ENCODE measurements at places on chromosomes 6 and 20.

- DNase-seq = no peak
Observed at GRCh38 chr6:15442467-15442866, 196.6 kb downstream of the JARID2 start.

DNA sequence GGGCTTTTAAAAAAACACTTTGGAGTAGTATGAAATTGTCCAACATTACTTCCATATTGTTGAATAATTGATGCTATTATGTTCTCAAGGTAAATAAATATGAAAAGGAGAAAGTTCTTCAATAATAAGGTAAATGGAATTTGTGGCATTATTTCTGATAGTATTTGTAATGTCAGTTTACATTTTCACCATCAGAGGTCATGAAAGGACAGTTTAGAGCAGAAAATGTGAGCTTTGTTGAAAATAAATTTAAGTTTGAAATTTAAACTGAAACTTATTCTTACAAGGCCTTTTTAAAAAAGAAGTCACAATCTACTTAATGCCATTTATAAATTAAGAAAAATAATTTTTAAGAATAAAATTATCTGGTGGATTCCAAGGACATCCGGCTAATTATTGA lies 15.8 kb upstream of the CEP162 start:
- no peak for DNase-seq

DNA sequence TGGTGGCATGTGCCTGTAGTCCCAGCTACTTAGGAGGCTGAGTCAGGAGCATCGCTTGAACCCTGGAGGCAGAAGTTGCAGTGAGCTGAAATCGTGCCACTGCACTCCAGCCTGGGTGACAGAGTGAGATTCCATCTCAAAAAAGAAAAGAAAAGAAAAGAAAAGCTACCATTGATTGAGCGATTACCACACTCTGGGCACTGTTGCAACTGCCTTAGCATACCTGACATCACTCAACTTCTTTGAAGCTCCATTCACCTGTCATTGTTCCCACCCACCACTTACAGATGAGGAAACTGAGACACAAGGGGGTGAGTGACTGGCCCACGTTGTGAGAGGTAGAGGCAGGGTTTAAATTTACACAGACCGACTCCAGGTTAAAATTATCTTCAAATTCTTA lies 442.1 kb upstream of the SULF2 start:
- DNase-seq = no peak

GRCh38 chr20:45436732-45437485 lies 21.0 kb downstream of the PIGT start:
- DNase-seq = peak; percentile 79

DNA sequence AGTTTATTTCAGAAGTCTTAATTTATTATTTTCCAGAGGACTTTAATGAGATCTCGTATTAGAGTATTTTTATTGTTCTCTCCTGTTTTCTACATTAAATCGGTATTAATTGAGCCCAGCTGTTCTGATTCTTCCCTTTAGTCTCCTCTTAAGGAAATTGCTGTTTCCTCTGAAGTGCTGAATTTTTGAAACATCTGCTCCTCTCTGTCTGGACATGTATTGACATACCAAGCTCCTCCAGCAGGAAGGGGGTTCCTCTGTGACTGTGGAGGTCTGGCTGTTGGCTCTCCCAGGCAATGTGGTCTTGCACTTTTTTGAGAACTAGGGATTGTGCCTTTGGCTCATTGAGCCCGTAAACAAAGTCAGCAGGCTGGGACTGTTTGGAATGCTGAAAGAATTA lies 74.9 kb downstream of the MAP3K4 start:
- no peak for DNase-seq

DNA sequence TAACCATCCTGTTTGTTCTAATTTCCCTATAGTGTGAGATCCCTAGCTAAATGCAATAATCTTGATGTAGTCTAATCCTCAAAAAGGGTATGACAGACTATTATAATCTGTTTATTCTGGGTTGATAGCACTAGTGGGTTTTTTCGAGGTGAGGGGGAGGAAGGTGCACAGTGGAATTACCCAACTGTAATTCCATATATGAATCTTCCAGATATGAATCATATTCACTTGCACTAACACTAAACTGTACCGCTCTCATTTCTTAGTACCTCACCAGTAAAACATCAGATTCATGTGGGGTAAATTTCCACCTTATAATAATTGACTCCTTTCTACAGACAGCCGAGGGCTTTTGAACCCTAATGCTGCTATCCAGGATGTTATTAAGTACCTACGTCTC lies 16.5 kb downstream of the NCOA7 start:
- DNase-seq = no peak

- no peak for DNase-seq
Observed at GRCh38 chr6:56541030-56541600, 101.6 kb downstream of the DST start.

DNA sequence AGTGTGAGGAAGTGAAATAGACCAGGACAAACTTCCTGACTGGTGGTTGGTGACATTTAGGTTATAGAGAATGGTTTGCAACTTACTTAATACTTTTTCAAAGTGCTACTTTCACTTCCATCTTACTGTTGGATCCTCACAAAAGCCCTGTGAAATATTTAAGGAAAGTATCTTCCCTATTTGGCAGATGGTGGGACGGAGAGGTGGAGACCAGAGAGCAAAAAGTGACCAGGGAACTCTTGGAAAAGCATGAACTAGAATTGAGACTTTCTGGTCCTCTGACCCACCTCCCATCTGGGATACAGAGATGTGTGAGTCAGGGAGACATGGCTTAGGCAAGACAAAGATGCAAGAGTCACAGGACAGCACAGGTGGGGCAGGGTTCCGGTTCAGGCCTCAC lies 3.0 kb downstream of the TRIM10 start:
- DNase-seq = no peak

- DNase-seq = no peak
Observed at GRCh38 chr6:19472850-19473249, 364.3 kb upstream of the ID4 start.

GRCh38 chr6:105797983-105798453 lies 288.1 kb upstream of the PRDM1 start:
- DNase-seq = no peak

GRCh38 chr6:93584300-93584699 lies 164.9 kb upstream of the EPHA7 start:
- DNase-seq = no peak

GRCh38 chr20:53623134-53623453 lies 29.5 kb upstream of the ZNF217 start:
- no peak for DNase-seq

- no peak for DNase-seq
Observed at GRCh38 chr6:132348231-132348630, 53.0 kb downstream of the MOXD1 start.

- DNase-seq = no peak
Observed at GRCh38 chr6:86832686-86833085, 104.6 kb upstream of the HTR1E start.

DNA sequence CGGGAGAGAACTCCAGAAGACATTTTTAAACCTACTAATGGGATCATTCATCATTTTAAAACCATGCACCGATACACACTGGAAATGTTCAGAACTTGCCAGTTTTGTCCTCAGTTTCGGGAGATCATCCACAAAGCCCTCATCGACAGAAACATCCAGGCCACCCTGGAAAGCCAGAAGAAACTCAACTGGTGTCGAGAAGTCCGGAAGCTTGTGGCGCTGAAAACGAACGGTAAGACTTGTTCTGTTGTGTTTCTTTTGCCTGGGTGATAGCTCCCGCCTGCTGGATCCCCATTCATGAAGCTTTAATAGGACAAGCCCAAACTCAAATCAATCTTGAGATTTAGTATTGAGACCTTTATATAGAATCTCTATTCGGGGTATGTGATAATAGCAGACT lies 4.2 kb downstream of the TNFAIP3 start:
- no peak for DNase-seq

DNA sequence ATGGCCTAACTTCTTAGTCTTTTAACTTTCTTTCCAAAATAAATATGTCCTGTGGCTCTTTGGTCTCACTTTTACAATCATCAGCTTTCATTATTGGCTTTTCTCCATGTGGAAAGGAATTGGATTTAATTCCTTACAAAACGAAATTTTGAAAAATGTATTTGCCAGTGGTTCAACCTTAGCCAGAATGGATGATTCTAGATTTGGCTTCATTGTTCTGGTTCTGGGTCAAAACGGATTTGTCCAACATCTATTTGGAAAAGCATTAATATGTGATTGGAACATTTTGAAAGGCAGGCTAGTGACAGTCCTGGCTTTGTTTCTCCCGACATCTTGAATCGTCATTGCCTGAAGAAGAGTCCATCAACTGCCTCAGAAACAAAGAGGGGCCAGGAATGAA lies 59.2 kb downstream of the TENT5A start:
- no peak for DNase-seq

GRCh38 chr6:81894306-81894705 lies 141.8 kb upstream of the TENT5A start:
- no peak for DNase-seq

- DNase-seq = no peak
Observed at GRCh38 chr6:18845896-18846295, 458.7 kb downstream of the RNF144B start.

GRCh38 chr6:167255918-167256553 lies 35.1 kb upstream of the UNC93A start:
- DNase-seq = no peak

- DNase-seq = no peak
Observed at GRCh38 chr6:2979819-2980464, 8.6 kb upstream of the SERPINB6 start.

- no peak for DNase-seq
Observed at GRCh38 chr6:50096296-50096695, 46.6 kb upstream of the DEFB112 start.

GRCh38 chr6:42735976-42736375 lies 9.9 kb downstream of the TBCC start:
- DNase-seq = no peak

DNA sequence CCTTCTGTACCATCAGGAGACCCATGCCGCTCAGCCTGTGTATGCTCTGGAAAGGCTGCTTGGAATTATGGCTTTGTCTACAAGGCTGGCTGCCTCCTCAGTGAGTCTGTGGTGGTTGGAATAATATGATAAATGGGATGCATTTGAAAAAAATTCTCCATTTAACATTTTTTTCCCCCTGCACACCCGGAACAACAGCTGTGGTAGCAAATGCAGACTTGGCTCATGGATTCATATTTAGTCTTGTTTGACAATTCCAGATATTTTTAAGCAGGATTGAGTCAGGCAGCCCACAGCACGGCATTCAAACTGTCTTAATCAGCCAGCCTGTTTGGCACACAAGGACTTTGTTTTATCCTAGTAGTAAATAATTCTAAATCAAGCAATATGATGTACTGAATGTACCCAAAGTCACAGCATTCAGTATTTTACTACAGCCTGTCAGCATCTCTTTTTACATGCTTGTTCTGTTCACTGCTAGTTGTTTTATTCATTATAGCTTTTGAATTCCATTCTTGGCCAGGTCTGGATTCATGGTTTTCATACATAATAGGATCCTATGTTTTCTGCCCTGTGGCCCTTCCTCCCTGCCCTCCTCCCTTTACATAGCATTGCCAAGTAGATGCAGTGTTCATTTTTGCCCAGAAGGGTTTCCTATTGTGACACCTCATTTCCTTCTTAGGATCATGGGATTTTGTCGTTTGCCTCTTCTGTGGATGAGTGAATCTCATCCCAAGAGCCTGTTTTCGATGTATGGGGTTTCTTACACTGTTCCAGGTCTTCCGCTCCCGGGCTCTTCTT lies 68.1 kb downstream of the LRRC1 start:
- DNase-seq = no peak

DNA sequence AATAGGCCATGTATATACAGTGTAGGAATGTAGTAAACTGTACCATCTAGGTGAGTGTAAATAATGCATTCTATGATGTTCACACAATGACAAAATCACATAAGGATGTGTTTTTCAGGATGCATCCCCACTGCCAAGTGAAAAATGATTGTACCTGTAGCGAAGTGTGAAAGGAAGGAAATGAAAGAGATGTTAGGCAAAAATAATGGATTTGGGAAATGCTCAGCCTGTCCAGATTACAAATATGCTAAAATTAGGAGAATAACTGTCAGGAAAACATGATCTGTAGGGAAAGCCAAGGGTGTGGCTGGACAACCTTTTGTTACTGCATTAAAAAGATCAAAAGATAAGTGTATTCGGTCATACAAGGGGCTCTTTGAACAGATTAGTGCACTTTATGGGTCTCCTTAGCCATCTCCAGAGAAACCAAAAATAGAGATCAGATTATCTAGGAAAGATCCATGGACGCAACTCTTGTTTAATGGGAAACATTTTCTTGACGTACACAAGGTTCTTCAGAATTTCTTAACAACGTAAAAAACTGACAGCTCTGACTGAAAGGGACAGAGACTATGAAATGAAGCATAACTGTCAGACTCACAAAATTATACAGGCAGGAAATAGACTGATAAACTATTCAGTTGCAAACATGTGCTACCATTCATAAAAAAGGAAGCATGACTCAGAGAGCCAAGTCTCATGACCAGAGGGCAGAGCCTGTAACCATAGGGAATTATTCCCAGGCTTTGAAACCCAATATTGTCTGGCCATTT lies 253.6 kb upstream of the RAB32 start:
- DNase-seq = no peak

- DNase-seq = no peak
Observed at GRCh38 chr6:130366107-130367005, 539 bp downstream of the TMEM200A start.

DNA sequence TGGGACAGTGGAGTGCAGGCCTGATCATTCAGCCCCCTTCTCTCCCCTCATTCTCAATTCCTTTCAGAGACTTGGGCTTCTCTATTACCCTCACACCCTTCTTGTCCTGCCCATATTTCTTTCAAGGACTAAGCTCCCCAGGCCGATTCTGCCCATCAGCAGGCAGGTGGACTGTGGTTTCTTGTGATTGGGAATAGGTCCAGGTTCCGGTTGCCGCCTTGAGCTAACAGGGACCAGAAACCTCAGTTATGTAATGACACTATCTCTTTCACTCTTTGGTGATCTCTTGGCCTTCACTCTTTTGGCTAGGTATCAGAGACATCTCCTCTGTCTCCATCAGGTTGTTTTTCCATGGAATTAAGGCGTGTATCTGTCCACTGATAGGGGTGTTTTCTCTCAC lies 6.5 kb downstream of the MUCL3 start:
- no peak for DNase-seq

GRCh38 chr6:154500769-154501577 lies 9.5 kb downstream of the CNKSR3 start:
- DNase-seq = no peak

- peak; percentile 70 for DNase-seq
Observed at GRCh38 chr6:73519926-73520687, 725 bp downstream of the EEF1A1 start.

- no peak for DNase-seq
Observed at GRCh38 chr20:44590980-44591778, 8.8 kb downstream of the PKIG start.

GRCh38 chr6:85416049-85416448 lies 33.8 kb upstream of the NT5E start:
- no peak for DNase-seq

GRCh38 chr6:44809258-44809657 lies 421.8 kb downstream of the CDC5L start:
- no peak for DNase-seq

DNA sequence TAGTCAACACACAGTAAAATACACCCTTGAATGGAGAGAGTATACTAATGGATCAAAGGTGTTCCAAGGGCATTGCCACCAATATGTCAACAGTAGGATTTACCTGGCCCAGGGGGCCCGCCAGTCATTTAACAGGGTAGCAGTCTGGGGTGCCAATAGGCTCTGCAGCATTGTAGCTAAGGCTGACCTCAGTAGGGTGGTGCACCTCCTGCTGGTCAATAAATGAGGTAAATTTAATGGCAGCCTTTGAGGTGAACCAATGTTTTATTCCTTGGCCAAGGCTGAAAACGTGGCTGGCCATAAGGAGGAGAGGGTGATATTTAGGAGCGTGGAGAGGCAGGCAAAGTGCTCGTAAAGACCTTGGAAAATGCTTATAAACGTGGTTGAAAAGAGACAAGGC lies 147.2 kb downstream of the RPS12 start:
- no peak for DNase-seq

- no peak for DNase-seq
Observed at GRCh38 chr6:52233975-52234823, 10.1 kb downstream of the IL17F start.

Measured in T follicular helper cell (primary cell).